ENCODE measurements at places on chromosomes 7 and 10.
A peak's percentile ranks its signal among the peaks of the same experiment; 100 is the strongest.

DNA sequence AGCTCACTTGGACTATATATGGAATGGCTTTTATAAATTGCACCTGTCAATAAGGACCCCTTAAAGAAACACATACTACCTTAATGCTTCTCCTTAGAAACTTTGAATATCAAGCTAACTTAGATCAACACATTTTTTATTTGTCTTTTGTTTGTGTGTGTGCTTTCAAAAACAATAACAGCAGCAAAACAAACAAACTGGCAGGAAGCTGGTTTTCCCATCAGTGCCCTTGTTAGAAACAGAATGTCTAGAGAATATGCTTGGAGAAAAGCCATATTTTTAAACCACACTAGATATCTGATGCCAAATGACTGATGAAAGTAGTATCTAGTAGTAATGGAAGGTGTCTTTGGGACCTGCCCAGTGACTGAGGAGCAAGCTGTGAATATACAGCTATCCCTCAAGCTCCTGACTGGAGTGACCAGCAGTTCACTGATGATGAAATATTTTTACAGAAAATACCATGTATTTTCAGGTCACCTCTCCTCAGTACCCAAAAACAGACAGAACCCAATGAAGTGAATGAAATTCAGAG, 1.0 kb downstream of the PDE1C start:
- H3K27ac ChIP-seq, result no peak overlapping the region
- H3K4me1 ChIP-seq, result peaks cover 12% of the 10 kb centered on the region

- DNase-seq, result no peak
- H3K27ac ChIP-seq, result no peak overlapping the region
- H3K36me3 ChIP-seq, result no peaks in the 10 kb centered on the region
- peaks cover 8% of the 10 kb centered on the region for H3K4me1 ChIP-seq
Observed at GRCh38 chr7:95526128-95526738, 40.5 kb downstream of the ASB4 start.

GRCh38 chr10:122492999-122493481, 31.7 kb downstream of the HTRA1 start:
- no peaks in the 10 kb centered on the region for H3K4me1 ChIP-seq
- peaks cover 43% of the 10 kb centered on the region for H3K27me3 ChIP-seq
- H3K27ac ChIP-seq, result no peak overlapping the region
- H3K36me3 ChIP-seq, result no peaks in the 10 kb centered on the region

DNA sequence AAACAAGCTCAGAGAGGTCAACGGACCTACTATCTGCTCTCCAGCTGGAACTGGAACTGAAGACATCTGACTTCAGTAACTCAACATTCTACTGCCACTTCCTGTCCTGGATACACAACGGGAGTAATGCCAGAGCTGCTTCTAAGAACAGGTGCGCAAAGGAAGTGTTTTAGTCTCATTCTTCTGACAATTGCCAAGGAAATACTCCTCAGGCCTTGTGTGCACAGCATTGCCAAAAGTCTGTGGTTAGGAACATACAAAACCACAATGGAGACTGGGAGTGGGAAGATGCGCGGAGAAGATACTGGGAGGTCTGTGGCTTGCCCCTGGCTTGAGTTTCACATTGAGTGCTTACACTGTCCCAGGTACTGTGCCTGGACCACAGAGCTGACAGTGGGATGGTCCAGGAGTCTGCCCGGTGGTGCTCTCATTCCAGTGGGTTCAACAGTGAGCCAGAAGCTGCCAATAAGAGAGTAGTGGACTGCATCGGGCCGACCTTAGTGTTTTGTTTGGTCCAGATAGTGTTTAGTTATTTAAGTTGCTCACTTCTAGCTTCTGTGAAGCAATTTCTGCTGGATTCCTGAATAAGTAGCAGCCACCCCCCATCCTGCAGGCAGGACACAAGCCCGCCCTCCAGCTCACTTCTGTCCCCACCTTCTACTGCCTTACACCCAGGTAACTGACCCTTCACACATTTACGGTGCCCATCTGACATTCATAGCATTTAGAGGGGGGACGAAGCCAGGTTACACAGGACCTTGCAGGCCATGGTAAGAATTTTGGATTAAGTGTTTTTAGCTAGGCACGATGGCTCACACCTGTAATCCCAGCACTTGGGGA, 10.3 kb downstream of the TBL2 start:
- no peak for DNase-seq
- H3K4me3 ChIP-seq, result no peak overlapping the region
- H3K27me3 ChIP-seq, result no peaks in the 10 kb centered on the region
- peaks cover 34% of the 10 kb centered on the region for H3K36me3 ChIP-seq
- H3K4me1 ChIP-seq, result peaks cover 7% of the 10 kb centered on the region

GRCh38 chr10:24726626-24727025, 2.9 kb upstream of the ARHGAP21 start:
- DNase-seq, result no peak
- peaks cover 2% of the 10 kb centered on the region for H3K4me1 ChIP-seq
- H3K27ac ChIP-seq, result no peak overlapping the region

GRCh38 chr10:120400601-120401000, 56.4 kb upstream of the PLPP4 start:
- H3K4me3 ChIP-seq, result no peak overlapping the region
- no peak overlapping the region for H3K27ac ChIP-seq
- no peaks in the 10 kb centered on the region for H3K36me3 ChIP-seq
- no peak for DNase-seq
- no peaks in the 10 kb centered on the region for H3K4me1 ChIP-seq

DNA sequence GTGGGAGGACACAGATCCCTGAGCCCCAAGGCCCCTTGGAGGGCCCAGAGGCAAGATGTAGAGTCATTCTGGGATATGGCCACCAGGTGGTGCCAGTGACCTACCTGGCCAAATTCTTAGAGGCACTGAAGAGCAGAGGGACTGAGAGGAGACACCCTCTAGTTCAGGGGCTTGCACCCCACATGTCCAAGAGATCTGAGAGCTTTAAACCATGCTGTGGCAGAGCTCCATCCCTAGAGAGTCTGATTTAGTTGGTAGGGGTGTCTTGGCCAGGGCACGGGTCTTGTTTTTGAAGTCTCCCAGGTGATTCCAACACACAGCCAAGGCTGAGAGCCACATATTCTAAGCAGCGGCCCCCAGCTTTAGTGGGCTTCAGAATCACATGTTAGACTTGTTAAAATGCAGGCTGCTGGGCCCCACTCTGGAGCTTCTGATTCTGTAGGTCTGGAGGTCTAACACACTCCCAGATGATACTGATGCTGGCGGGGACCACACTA, 52.5 kb downstream of the PRF1 start:
- peaks cover 3% of the 10 kb centered on the region for H3K36me3 ChIP-seq
- H3K27ac ChIP-seq, result peak overlapping the region; percentile 25
- DNase-seq, result peak; percentile 50
- no peaks in the 10 kb centered on the region for H3K4me1 ChIP-seq
- H3K4me3 ChIP-seq, result no peak overlapping the region
- no peaks in the 10 kb centered on the region for H3K27me3 ChIP-seq

GRCh38 chr10:125214283-125214570, 53.9 kb upstream of the CTBP2 start:
- H3K36me3 ChIP-seq, result no peaks in the 10 kb centered on the region
- no peaks in the 10 kb centered on the region for H3K4me1 ChIP-seq
- no peak for DNase-seq
- no peak overlapping the region for H3K4me3 ChIP-seq
- peaks cover 28% of the 10 kb centered on the region for H3K27me3 ChIP-seq

DNA sequence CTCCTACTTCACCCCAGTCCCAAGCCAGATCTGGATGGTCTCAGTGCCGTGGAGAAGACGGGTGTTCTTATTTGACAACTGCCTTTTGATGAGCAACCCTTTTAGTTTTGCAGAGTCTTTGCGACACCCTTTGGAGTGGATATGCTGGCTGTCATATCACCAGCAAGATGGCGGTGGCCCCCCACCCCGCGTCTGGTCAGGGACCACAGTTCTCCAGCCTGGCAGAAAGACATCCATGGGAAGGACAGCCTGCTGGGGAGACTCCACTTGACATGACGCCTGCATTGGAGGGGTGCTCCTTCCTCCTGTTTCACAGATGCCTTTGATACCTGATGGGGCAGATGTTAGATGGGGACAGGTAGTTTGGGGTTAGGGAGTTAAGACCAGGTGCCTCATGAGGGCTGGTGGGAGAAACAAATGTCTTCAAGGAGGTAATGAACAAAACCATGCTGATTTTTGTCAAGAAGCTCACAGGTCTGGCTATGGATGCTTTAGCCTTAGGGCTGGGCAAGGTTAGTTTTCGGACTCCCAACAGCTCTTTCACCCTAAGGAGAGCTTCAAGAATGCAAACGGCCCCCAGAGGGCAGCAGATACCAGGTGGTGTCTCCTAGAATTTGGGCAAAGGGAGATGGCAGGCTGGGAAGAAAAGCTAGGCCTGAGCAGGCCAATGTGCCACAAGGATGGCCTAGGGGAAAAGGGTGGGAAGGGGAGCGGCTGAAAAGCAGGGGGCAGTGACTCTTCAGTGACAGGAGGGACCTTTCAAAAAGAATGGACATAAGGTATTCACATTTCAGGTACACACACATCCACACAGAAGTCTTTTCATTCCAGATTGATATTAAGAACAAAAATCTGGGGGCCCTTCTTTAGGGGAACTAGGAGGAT, 95.2 kb downstream of the CLEC2L start:
- H3K4me3 ChIP-seq, result no peak overlapping the region
- no peaks in the 10 kb centered on the region for H3K4me1 ChIP-seq
- no peak overlapping the region for H3K27ac ChIP-seq
- DNase-seq, result no peak
- H3K27me3 ChIP-seq, result no peaks in the 10 kb centered on the region

GRCh38 chr10:127579640-127580039, 30.5 kb downstream of the NPS start:
- H3K27ac ChIP-seq, result no peak overlapping the region
- no peak overlapping the region for H3K4me3 ChIP-seq
- no peak for DNase-seq

GRCh38 chr7:2804227-2804763, 39.8 kb downstream of the GNA12 start:
- DNase-seq, result no peak
- peaks cover 51% of the 10 kb centered on the region for H3K4me1 ChIP-seq
- H3K27me3 ChIP-seq, result no peaks in the 10 kb centered on the region
- no peak overlapping the region for H3K27ac ChIP-seq

DNA sequence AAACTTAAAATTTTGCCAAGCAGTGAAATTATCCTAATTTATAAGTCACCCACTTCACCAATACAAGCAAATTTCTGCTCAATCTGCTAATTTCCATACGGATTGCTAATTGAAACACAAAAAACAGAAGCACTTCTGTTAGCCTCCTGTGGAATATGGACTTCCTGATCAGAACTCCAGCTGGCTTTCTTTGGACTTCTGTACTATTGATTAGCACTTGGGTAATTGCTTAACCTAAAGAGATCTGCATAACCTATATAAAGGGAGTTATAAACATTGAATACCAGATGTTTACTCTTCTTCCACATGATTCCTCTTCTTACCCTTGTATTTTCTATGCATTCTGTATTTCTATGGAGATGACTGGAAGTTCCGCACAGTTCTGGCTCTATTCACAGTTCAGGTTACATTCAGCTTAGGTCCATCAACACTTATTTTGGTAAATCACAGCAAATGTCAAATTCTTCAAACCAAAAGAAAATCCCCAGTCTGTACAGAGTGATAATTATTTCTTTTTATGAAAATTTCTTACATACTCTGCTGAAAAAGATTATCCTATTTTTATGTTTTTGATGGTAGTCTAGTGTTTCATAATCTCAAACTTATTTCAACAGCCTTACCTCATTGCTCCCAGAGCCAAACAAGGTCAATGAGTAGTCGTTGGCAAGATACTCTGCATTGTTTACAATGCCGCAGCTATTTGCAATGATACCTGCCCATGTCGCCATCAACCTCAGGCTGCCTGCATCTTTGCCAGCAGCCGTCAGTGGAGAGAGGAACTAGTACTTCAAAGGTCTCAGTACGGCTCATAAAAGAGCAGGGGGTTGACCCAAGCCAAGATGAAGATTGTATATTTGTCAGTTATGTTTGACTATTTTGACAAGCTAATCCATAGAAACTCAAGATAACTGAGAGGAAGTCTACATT, 225.6 kb downstream of the AHR start:
- H3K4me1 ChIP-seq, result no peaks in the 10 kb centered on the region
- H3K27me3 ChIP-seq, result no peaks in the 10 kb centered on the region
- H3K27ac ChIP-seq, result no peak overlapping the region
- no peak overlapping the region for H3K4me3 ChIP-seq
- no peak for DNase-seq

- peaks cover 38% of the 10 kb centered on the region for H3K27me3 ChIP-seq
- DNase-seq, result no peak
- peak overlapping the region; percentile 3 for H3K27ac ChIP-seq
- peak overlapping the region; percentile 68 for H3K4me3 ChIP-seq
- no peaks in the 10 kb centered on the region for H3K36me3 ChIP-seq
- peaks cover 9% of the 10 kb centered on the region for H3K4me1 ChIP-seq
Observed at GRCh38 chr7:117874191-117874700, 1.0 kb upstream of the CTTNBP2 start.

- peaks cover 19% of the 10 kb centered on the region for H3K27me3 ChIP-seq
- no peaks in the 10 kb centered on the region for H3K36me3 ChIP-seq
- no peak for DNase-seq
- no peak overlapping the region for H3K4me3 ChIP-seq
- no peaks in the 10 kb centered on the region for H3K4me1 ChIP-seq
Observed at GRCh38 chr7:41652267-41652666, 50.6 kb downstream of the INHBA start.

GRCh38 chr10:49500412-49500811, 38.5 kb downstream of the ERCC6 start:
- no peaks in the 10 kb centered on the region for H3K4me1 ChIP-seq
- H3K27ac ChIP-seq, result no peak overlapping the region
- no peak overlapping the region for H3K4me3 ChIP-seq
- peaks cover 31% of the 10 kb centered on the region for H3K36me3 ChIP-seq
- no peak for DNase-seq

DNA sequence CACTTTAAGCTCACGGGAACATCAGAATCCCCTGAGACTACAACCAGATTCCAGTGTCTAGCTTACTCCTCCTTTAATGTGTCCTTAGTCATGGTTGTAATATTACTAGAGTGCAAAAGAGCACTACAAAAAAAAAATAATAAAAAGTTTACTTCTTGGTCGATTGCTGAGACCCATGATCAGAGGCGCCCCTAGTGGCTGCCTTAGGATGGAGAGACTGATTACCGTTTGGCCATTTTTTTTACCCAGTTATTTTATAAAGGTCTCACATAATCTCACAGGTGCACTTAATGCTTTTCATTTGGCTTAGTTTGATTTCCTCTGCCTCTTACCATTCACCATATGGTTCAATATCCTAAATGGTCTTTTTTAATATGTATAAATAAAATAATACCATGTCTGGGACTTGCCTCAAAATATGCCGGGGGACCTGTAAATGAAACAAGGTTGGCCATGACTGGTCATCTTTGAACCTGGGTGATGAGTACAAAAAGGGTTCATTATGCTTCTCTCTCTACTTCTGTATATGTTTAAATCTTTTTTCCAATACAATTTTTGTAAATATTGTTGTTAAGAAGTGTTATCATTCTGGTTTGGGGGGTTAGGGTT, 331.5 kb upstream of the NFE2L3 start:
- H3K36me3 ChIP-seq, result no peaks in the 10 kb centered on the region
- no peak for DNase-seq
- H3K27ac ChIP-seq, result no peak overlapping the region
- peaks cover 11% of the 10 kb centered on the region for H3K4me1 ChIP-seq

- peaks cover 2% of the 10 kb centered on the region for H3K4me1 ChIP-seq
- H3K4me3 ChIP-seq, result no peak overlapping the region
- no peaks in the 10 kb centered on the region for H3K27me3 ChIP-seq
- H3K36me3 ChIP-seq, result no peaks in the 10 kb centered on the region
- no peak for DNase-seq
Observed at GRCh38 chr10:60359066-60359465, 30.6 kb downstream of the ANK3 start.

- H3K4me3 ChIP-seq, result no peak overlapping the region
- H3K27ac ChIP-seq, result no peak overlapping the region
- H3K36me3 ChIP-seq, result no peaks in the 10 kb centered on the region
- H3K4me1 ChIP-seq, result no peaks in the 10 kb centered on the region
- no peaks in the 10 kb centered on the region for H3K27me3 ChIP-seq
Observed at GRCh38 chr7:13742126-13742525, 247.3 kb downstream of the ETV1 start.

All from stimulated activated naive B cell treated with anti-CD40 and anti-IgM and Interleukin-4, amounts not matched to agents 10 μg/mL and 1 μg/mL and 100 μg/mL, for 72 hours (primary cell).